Daoy (cell line): ENCODE measurements at places on chromosomes 5 and 9. TPM values are rescaled to one million over a fixed set of nuclear protein-coding genes. Genes with fewer than 3 reads are reported as not detected.

The PHF24 gene
- 0.11 TPM in 1 of 2 replicates, not detected in the other for total RNA-seq

The CTXN3 gene
- total RNA-seq: not detected in 2 replicates

The KIAA0825 gene
- 1.8 and 2.3 TPM in 2 replicates for total RNA-seq

The DEPDC1B gene
- 27.7 and 35.3 TPM in 2 replicates for total RNA-seq

DNA sequence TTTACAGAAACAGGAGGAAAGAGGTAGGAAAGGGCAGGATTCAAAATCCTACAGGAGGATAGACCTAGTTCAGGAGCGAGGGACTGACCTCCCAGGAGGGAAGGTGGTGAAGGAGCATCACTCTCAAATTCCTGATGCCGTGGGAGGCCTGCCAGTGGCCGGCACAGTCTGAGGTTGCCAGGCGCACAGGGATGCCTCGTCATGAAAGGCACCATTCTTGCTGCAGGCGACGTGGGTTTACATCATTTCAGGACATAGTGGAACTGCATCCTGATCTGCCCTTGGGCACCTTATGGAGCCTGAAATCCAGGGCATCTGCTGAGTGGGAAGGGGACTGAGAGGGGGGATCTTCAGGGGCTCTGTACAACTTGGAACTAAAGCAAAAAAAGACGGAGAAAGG lies 163.2 kb upstream of the S1PR3 start:
- no peak for DNase-seq

DNA sequence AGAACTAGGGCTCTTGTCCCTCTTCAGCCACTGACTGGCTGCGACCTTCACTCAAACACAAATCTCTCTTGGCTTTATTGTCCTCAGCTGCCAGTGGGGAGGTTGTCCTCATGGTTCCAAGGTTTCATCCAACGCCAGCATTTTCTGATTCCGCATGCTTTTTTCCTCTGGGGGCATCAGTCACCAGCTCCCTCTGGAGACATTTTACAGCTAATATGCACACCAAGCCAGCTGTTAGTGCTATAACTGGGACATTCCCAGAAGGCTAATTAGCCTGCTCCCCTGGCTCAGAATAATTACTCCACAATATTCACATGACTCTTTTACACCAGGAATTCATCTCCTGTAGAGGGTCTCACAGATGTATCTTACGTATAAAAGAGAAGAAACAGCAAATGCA lies 193.6 kb upstream of the ANKRD55 start:
- DNase-seq: no peak

DNA sequence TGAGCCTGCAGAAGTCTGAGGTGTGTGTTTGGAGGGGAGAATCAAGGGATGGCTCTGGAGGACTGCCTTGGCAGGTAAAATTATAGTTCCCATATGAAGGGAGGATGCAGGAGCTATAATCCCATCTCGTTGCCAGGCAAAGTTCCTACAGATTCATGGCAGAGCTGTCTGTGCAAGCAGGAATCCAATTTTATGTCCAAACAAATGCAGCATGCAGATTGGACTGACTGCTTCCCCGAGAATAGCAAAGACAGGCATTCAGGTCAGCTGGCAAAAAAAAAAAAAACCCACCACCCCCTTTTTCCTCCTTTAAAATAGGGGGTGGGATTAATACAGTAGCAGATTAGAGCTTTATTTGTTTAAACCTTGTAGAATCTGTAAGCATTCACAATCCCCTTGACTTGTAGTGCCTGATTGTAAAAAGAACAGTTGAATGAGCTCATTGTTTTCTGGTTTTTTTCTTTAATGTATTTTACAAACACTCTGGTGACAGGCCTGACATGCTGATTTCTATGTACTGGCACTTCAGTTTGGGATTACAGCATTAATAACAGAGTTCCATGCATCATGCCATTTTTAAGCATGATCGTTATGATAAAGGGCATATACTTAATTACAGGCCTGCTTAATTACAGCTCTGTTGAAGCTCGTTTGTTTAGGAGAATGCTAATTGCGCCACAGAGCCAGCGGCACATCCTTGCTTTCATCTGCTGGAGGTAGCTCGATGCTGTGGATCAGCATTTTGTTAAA lies 141.4 kb upstream of the LMX1B start:
- no peak for DNase-seq

- DNase-seq: no peak
Observed at GRCh38 chr5:165349735-165350134, 1844.3 kb downstream of the MAT2B start.

DNA sequence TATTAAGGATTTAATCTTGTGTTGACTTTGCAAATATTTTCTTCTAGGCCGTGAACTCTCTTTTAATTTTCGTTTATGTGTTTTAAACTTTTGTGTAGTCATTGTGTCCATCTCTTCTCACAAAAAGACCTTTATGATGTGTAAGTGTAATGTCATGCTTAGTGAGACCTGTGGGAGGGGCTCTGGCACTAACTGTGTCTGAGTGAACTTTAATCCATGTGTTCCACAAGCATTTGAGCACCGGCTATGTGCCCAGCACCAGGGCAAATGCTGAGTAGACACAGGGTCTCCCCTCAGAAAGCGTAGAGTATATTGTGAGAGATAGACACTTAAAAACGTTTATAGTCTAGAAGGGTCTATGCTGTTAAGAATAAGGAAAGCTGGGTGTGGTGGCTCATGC lies 272.6 kb upstream of the TUT7 start:
- DNase-seq: no peak
